Ureter (tissue), 1 donor: ENCODE measurements at places on chromosomes 2 and 18.
A peak's percentile ranks its signal among the peaks of the same experiment; 100 is the strongest.

DNA sequence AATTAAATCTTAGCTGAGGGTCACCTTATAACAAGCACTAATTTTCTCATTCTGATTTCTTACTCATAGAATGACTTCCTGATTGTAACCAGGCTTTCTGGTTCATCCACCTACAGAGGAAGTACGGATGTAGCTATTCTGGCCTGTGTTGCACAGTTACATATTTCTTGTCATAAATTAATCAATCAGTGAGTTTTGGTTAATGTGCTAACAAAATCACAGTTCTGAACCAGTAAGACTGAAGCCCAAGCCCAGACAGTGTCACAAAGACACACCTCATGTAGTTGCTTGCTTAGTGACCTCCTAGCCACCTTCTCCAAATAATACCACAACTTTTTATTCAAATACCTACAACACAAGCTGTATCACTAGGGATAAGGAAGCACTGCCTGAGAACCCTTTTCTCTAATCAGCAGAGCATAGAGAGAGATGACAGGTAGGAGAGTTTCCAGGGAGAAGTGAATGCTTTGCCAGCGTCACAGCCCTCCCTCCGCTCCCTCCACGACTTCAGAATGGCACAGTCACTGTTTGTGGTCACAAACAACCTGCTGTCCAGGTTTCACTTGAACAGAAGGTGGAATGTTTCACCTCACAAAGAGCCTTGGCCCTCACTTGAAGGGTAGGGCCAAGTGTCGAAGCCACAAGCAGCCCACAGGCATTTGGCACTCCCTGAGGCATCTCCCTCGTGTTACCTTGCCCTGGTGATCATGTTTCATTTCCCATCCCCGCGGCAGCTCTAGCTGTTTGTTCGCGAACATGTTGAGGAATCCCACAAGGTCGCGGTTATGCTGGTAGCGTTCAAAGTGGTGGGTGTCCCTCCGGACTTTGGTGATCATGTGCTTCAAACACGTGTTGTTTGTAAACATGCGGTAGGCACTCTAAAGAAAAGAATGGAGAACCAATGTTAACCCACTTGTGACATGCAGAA is 120.8 kb upstream of the STK17B start:
- peak; percentile 59 for DNase-seq

- DNase-seq = no peak
These were observed 151.1 kb upstream of the HNMT start for GRCh38 chr2:137813176-137813575.

GRCh38 chr18:8367217-8367988 is 241.8 kb upstream of the RAB12 start:
- DNase-seq = peak; percentile 52

GRCh38 chr2:69660637-69661036 is 17.1 kb upstream of the AAK1 start:
- DNase-seq = no peak

DNA sequence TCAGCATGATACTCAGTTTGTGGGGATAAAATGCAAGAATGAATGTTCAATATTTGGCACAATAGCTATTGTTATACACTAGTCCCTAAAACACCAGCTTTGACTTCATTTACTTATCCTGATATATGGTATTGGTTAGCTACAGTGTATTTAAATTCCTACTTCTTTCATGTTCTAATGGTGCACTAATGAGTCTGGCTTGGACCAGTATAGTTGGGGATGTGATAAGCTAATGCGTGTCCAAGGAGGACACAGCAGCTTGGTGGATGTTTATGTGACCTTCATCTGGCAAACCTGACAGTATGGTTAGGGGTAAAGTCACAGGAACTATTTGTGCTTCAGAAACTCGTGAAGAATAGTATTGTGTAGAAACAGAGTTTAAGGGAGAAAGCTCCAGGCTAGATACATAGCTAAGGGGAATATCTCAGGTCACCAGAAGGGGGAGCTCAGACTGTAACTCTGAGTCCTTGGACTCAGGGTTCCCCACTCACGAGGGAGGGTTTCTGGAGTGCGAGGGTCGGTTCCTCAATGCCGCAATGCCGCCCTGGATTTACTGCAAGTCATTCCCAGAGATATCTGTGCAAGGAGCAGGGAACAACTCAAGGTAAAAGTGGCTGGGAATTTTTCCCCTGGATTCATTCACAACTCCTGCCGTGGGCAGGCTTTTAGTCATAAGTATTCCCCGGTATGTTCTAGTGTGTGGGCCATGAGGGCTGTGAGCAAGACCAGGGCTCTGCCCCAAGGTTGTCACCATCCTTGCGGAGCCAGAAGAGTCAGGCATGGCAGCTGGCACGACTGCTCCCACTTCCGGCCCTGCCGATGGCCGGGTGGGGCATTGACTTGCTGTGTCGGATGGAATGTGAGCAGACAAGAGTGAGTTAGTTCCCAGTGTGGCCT is 14.5 kb downstream of the IL1R2 start:
- DNase-seq = no peak

DNA sequence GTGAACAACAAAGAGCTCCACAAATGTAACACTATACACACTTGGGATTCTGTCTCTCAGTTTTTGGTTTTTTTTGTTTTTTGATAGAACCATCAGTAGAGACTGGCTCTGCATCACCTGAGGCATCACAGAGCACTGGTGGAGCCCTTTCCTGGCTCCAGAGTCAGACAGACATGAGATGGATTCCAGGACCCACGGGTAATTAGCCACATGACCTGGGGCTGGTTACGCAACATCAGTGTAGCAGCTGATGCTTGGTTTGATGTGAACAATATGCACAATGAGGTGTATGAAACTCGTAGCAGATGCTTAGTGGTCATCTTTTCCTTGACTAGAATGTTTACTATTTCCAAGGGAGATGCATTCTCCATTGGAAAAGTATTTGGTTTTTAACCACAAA is 40.7 kb downstream of the CMPK2 start:
- no peak for DNase-seq

GRCh38 chr18:45589356-45590035 is 25.8 kb upstream of the SLC14A2 start:
- DNase-seq = no peak

DNA sequence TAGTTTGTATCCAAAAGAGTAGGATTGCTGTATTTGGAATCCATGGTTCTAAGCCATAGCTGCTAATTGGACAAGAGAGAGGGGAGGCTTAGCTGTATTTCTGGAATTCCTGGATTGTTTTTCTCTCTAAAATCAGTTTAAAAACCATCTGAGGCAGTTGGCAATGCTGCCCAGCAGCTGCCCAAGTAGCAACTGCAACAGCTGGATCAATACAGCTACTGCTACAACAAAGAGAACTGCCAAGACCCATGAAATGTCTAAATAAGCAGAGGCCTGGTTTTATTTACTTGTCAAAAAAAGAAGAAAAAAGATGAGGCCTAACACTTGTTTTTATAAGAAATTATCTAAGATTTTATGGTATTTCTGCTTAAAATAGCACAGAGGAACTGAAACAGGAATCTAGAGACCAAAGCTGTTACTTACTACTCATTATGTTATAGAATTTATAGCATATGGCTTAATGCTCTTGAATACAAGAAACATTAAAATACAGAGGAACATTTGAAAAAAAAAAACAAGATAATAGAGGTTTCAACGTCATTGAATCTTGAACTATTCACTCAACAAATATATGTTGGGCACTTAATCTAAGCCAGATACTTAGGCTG is 39.1 kb downstream of the TMEFF2 start:
- no peak for DNase-seq

DNA sequence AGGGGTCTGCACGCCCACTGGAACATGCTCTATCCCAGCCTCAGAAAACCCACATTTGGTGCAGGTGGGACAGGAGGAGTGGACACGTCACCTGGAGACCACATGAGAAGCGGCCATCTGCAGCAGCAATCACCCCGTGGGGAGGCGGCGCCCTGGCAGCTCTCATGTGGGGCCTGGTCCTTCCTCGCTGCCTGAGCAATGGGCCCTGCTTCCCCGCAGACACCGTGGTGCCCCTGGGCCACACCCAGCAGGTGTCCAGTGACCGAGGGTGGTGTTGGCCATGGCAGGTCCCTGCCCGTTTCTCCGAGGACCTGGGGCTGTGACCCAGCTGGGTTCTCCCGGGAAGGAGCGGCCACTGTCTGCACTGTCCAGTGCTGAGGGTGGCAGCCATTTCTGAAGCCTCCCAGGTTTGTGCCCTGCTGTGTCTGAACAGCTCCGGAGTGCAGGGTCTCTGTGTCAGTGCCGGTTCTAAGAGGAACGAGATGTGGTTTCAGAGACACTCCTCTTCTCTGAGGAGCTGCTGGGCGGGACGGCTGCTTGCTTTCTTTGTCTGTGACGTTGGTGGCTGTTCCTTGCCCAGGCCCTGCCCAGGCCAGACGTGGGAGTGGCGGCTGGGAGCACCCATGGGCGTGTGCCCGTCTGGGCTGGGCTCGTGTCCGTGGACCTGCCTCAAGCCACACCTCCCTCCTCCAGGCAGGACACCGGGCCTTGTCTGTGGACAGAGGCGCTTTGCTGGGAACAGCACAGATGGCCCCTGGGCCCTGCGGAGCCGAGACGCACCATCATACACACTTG is 44.8 kb downstream of the NFATC1 start:
- DNase-seq = no peak

GRCh38 chr2:10781746-10782145 is 30.8 kb downstream of the PDIA6 start:
- DNase-seq = no peak

DNA sequence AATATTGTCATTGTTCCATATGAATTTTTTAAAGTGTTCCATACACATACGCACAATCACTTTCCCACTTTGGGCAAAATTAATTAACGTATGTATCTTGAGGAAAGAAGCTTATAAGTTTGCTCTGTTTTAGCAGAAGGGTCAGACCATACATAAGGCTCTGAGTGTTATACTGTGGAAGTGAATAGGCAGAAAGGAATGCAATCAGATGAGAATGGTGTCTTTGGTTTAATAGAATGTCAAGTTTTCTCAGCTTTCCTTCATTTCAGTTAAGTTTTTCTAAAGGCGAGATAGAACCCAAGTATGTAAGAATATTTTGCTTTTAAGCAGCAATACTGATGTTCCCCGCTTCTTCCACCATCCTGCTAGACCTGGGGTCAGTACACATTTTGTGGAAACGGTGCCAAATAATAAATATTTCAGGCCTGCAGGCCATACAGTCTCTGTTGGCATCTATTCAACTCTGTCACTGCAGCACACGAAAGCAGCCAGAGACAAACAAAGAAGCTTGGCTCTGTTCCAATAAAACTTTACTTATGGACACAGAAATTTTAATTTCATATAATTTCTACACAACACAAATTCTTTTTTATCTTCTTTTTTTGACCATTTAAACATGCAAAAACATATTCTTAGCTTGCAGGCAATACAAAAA is 100.6 kb downstream of the UPP2 start:
- no peak for DNase-seq

DNA sequence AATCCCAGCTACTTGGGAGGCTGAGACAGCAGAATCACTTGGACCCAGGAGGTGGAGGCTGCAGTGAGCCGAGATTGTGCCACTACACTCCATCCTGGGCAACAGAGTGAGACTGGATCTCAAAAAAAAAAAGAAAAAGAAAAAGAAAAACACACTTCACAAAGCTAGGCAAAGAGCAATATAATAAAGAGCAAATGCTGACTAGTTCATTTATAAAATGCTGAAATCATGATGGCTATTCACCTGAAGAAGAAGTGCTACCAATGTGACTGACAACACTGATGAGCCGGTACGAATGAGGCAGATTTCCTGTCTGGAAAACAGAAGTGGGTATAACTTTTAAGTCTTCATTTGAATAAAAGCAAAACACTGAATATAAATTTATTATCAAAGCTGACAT is 37.9 kb downstream of the VIL1 start:
- DNase-seq = no peak

DNA sequence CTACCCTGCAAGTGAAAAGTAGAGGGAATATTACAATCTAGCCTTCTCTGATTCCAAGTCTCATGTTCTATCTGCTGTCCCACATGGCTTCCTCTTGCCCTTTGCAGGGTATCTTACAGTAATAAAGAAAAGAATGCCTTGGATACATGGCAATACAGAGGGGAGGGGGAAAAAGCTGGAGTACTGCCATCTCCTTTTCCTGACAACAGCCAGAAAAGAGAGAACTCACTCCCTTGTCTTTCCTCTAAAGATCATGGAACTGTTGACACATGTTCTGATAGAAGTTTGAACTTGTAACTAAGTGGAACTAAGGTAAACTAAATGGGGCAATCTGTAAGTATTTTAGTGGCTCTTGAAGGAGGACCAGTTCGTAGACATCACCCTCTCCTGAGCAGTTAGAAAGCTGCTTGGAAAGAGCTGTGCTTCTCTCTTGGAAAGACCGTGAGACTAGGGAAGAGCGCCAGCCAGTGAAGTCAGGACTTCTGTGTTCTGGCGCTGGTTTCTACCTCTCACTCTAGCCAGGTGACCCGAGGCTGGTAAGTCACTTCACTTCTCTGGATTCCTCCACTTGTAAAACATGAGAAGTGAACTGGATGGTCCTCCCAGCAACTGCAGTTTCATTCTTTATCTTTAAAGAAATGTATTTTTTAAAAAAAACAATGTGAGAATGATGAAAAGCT is 242.3 kb upstream of the FOSL2 start:
- DNase-seq = no peak

- DNase-seq = no peak
These were observed 4.7 kb upstream of the PSD4 start for GRCh38 chr2:113169002-113169530.

- DNase-seq = no peak
These were observed 323.1 kb downstream of the SLC8A1 start for GRCh38 chr2:40128796-40129195.

DNA sequence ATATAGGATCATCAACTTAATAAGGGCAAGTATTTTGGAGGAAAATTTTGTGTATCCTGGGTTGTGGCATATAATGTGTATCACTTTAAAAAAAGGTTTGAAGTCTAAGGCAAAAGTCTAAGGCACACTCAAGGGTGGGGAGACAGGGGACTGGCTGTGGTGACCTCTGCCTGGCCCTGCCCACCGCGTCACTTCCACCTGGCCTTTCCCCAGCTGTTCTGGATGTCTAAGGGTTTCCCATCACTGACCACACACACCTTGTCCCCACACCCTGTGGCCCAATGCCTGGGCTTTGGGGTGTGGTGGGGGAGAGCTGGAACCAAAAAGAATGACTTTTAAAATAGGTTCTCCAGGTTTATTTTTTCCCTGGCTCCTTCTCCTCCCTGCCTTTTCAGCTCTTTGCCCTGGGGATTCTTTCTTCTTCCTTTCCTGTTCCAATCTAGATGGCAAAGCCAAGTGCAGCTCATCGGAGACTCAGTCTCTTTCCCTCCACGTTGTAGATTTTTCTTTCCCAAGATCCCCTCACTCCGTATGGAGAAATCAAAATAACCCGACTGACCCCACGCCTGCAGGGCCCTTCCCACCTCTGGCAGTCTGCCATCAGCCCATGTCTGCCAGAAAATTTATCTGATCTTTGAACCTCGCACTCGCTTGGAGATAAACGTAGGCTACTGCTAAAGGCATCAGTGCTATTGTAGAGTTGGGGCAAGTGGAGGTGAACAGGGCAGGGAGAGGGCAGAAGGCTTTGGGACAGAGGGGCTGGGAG is 257.2 kb downstream of the DYSF start:
- DNase-seq = no peak

- no peak for DNase-seq
These were observed 155.0 kb downstream of the SETBP1 start for GRCh38 chr18:44835703-44836102.

GRCh38 chr18:63758615-63759240 is 16.5 kb upstream of the SERPINB7 start:
- no peak for DNase-seq
